Bronchus fibroblast of lung (primary cell): ENCODE measurements at places on chromosomes 2 and 18. TPM values are rescaled to one million over a fixed set of nuclear protein-coding genes. Genes with fewer than 3 reads are reported as not detected.

Gene ZNF396
- 0.67 and 0.89 TPM in 2 replicates for total RNA-seq

Gene SLC39A6
- total RNA-seq: 29.6 and 34.8 TPM in 2 replicates

Gene ZNF804A
- total RNA-seq: 2.7 and 3.7 TPM in 2 replicates

Gene CYTIP
- not detected in 2 replicates for total RNA-seq

Gene EVX2
- not detected in 2 replicates for total RNA-seq

Gene PDE11A
- not detected in 2 replicates for total RNA-seq

Gene SYT4
- not detected in 2 replicates for total RNA-seq
